Skeletal muscle cell (primary cell): ENCODE measurements at places on chromosomes 2 and 18.

GRCh38 chr2:190405070-190405469 is 3.1 kb upstream of the MFSD6 start:
- no peak for DNase-seq

DNA sequence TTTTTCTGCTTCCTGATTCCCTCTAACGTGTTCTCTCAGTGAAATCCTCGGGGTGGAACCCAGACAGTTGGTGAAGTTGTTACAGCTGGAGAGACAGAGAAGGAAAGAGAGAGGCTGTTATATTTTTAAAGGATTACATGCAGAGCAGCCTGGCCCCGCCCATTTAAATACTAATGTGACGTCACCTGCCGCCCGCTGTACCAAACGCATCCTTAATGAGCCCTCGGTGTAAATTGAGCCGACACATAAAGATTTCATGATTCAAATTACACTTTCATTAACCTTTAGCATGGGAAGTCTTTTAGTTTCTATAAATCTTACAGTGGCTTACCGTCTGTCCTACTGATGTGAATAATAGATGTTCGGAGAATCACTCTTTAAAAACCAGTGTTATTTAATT is 164.0 kb upstream of the SIX3 start:
- no peak for DNase-seq

DNA sequence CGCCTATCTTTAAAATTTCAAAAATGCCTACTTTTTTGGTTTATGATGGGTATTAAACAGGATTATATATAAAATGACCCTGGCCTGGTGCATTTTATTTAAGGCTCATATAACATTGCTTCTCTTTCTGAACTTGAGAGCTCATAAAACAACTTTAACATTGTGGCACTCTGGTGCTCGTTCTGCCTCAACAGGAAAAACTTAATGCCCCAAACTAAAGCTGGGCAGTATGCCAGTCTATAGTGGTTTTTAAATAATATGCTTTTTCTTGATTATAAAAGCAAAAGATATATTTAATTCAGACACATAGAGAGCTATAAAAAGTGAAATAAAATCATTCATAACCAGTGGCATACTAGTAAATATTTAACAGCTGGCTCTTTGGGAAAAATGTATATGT is 269.3 kb upstream of the GULP1 start:
- no peak for DNase-seq

GRCh38 chr2:98805412-98806171 is 74.7 kb upstream of the MGAT4A start:
- DNase-seq, result peak; percentile 42

DNA sequence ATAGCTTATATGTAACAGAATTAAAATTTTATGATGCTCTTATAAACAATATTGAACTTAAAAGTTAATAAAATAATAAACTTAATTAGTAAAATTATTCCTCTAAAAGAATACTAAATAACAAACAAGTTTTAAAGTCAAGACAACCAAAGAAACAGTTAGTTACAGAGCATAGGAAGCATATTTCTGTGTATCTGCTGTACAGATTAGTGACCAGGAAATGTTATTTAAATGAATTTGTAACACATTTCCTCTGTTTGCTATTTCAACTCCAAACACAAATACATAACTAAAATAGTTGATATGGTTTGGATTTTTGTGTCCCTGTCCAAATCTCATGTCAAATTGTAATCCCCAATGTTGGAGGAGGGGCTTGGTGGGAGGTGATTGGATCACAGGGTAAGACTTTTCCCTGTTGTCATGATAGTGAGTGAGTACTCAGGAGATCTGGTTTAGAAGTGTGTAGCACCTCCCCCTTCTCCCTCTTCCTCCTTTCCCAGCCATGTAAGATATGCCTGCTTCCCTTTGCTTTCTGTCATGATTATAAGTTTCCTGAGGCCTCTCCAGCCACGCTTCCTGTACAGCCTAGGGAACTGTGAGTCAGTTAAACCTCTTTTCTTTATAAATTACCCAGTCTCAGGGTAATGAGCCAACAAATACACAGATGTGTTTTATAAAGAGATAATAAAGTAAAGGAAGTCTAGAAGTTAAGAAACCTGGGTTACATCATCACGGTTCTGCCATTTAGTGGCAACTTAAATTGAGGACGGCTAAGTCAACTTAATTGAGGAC is 51.8 kb downstream of the ROCK2 start:
- no peak for DNase-seq

DNA sequence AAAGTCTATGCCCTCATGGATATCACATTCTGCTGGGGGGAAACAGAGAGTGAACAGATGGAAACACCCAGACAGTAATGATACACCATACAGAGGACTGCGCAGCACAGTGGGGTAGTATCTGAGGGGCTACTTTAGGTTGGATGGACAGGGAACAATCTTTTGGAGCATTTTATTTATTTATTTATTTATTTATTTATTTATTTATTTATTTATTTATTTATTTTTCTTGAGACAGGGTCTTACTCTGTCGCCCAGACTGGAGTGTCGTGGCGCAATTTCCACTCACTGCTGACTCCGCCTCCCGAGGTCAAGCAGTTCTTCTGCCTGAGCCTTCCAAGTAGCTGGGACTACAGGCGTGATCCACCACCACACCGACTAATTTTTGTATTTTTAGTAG is 89.2 kb downstream of the TGOLN2 start:
- DNase-seq, result no peak

GRCh38 chr2:43745457-43745856 is 28.4 kb upstream of the DYNC2LI1 start:
- no peak for DNase-seq

- DNase-seq, result no peak
Observed at GRCh38 chr2:105373895-105374401, 24.9 kb downstream of the FHL2 start.

DNA sequence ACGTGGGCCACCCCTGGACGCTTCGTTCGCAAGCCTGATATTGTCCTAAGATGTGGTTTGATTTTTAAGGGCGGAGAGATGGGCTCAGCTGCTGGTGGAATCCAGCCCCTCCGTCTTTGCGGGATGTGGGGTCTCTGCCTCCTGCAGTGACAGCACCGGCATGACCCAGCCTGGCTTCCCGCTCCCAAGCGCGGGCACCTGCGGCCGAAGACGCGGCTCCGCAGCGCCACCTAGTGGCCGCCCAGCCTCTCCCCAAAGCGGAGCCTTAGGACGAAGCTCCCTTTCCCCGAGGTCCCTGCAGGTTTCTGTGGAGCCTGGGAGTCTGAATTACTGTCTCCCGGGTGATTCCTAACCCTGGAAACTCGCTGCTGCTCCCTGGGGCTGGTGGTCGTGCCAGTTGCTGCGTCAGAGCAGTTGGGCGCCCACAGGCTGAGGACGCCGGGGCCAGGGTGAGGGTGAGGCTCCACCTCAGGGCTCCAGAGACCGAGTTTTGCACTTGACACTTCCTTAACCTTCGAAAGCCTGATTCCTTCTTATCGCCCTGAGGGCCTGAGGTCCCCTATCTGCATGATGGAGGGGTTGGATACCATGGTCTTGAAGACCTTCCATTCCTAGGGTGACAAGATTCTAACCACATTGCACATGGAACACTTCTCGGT is 137.5 kb downstream of the TPO start:
- DNase-seq, result no peak

GRCh38 chr2:111707700-111708099 is 176.3 kb downstream of the ANAPC1 start:
- no peak for DNase-seq

DNA sequence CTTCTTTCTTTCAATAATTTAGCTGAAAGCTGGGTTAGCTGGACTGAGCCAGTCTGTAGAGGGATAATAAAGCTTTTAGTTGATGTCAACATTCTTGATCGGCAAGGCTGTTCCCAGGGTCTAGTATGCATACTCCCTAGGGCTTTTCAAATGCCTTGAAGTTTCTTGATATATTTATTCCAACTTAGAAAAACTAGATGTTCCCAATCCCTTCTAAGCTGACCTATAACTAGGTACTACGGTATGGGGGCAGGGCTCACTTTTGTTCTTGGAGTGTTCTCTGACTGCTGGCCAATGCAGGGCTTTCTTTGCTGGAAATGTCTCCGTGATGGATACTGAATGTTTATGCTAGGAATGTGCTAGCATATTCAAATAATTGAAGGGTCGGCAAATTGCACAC is 258.6 kb upstream of the TANK start:
- peak; percentile 35 for DNase-seq

DNA sequence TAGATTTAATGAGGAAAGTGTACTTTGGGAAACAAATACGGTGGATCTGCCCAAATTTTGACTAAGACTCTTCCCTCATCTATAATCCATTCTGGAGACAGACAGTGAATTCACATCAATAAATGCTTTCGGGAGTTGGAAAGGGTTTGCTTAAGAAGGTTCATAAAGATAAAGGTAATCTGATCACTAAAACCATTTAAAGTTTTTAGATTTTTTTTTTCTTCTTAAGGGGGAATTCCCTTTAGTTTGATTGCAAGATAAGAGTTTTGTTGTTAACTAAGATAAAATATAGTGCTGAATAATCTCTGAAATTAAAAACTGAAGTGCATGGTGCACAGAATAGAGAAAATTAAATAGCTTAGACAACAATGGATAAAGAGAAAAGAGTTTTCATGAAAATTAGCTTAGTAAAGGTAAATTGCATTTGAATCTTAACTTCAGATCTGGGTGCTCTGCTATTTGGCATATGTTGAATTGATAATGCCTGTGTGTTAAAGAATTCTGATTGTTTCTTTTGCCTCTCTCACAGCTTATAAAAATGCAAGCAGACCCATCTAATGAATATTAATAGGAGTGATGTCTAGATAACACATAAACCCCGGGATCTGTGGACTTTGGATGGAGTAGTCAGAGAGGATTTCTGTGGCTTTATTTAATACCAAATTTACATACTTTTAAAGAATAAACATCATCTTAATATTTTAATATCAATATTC is 100.8 kb downstream of the MEIS1 start:
- no peak for DNase-seq

GRCh38 chr2:167049659-167050058 is 161.4 kb downstream of the XIRP2 start:
- DNase-seq, result no peak

GRCh38 chr2:216405588-216405987 is 6.7 kb upstream of the SMARCAL1 start:
- DNase-seq, result no peak

- DNase-seq, result no peak
Observed at GRCh38 chr2:43538034-43538670, 57.7 kb downstream of the THADA start.

GRCh38 chr2:237321746-237322145 is 92.2 kb downstream of the COL6A3 start:
- no peak for DNase-seq

GRCh38 chr2:203022751-203023150 is 8.1 kb downstream of the NBEAL1 start:
- no peak for DNase-seq

DNA sequence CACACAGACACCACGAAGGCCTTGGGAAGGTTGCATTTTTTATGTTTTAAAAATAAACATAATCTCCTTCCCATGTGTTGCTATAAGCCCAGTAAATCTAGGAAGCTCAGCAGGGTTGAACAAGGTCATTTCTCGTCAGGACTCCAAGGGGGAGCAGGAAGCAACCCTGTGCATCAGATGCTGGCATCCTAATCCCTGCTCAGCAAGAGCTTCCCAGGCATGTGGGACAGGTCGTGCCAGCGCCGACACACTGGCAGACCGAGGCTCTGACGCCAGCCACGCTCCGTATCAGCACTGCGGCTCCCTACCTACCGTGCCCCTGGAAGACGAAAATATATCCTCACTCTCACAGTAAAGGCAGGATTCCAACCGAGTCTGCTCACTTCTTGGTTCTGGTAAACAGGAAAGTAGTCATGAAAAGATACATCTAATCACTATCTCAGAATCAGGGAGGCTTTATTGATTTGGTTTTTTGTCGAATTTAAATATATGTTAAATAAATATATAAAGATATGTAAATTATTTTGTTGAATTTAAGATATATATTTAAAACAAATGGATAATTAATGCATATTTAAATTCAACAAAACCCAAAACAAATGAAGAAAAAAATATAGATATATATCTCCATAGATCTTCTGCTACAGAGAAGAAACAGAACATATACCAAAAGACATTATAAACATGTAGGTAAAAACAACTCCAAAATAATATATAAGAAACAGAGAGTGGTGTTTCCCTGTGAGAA is 61.4 kb downstream of the TXNL1 start:
- no peak for DNase-seq

GRCh38 chr2:113135317-113135716 is 7.9 kb downstream of the IL1RN start:
- no peak for DNase-seq

GRCh38 chr2:29113027-29113686 is 2.1 kb upstream of the CLIP4 start:
- no peak for DNase-seq

- no peak for DNase-seq
Observed at GRCh38 chr2:41736586-41736985, 311.2 kb upstream of the PKDCC start.

DNA sequence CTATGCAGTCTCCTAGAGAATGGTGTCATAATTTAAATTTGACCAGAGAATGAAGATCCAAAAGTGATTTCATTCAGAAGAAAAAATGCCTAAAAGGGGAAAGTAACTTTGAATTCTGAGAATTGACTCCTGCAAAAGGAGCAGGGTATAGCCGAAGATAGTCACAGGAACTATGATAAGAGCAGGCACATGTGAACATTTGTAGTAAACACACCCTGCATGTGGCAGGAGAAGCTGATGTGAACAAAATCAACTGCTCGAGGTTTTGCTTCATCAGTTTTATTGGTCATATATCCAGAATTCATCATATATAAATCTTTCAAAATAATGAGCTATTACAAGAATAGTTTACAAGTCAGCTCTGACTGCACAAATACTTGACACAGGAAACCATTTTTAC is 14.0 kb downstream of the MCFD2 start:
- DNase-seq, result no peak

GRCh38 chr2:144643537-144644336 is 123.8 kb upstream of the ZEB2 start:
- no peak for DNase-seq

- DNase-seq, result peak; percentile 79
Observed at GRCh38 chr18:12041561-12041960, 52.1 kb upstream of the ANKRD62 start.

- no peak for DNase-seq
Observed at GRCh38 chr2:238061315-238062202, 758 bp downstream of the SCLY start.

DNA sequence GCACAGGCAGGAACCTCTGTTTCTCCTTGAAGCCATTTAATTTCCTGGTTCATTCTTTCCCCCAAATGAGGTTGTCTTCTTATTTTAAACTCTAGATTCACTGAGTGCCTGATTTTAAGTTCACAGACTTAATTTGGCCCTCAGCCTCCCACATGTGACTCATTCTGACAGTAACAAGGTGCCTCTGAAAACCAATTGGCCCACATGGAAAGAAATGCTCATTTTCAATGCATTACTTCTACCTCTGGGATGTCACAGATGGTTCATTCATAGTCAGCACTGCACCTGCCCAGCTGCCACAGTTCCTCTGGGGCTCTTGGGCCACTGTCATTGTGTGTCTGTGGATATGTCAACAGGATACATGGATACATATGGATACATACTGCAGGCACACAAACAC is 140.4 kb upstream of the CAPN13 start:
- no peak for DNase-seq

- DNase-seq, result no peak
Observed at GRCh38 chr2:97788986-97789644, 75.7 kb downstream of the ZAP70 start.
